ENCODE measurements at places on chromosomes 2 and 18.
A peak's percentile ranks its signal among the peaks of the same experiment; 100 is the strongest.

DNA sequence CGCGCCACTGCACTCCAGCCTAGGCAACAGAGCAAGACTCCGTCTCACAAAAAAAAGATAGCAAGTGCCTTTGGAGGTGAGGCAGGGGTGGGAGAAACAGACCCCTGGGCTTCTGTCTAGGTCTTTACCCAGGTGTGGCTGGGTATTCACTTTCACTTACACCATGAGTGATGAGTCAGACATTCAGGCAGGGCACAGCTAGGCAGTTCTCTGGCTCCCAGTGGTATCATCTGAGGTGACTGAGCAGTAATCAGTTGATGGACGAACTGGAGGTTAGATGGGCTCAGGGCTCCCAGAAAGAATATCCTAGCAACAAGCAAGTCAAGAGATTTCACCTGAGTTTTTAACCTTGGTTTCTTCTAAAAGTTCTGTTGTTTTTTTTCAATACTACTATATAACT is 107.0 kb upstream of the RAB6C start:
- DNase-seq, result no peak

DNA sequence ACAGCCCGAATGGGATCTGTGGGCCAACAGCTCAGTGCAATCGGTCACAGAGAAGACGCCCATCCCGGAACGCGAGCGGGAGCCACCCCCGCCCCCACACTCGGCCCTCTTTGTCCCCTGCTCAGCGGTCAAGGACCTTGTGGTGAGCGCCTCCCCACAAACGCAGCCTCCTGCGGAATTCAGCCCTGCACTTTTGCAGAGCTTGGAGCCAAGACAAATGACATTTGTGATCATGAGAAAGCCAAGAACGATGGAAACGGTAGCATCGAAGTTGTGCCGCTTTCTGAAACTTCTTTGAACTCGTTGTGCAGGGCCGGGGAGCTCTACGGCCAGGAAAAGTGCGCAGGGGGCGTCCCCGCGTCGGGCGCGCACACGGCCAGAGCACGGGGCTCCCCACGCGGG is 6.7 kb upstream of the SALL3 start:
- no peak for DNase-seq

DNA sequence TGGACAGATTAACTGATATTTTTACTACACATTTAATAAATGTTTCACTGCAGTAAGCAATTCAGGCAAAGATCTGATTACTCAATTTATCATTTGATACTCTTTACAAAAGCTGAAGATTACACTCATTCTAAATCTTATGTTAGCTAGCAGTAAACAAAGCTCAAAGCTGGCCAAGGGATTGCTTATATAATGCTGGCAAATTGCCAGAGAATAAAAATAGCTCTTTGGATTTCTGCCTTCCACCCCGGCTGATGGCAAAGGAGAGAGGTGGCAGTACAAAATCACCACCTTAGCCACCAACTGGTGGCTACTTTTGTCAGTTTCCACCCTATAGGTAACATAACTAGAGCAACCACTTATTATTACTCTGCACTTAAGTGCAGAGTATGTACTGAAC is 320.5 kb downstream of the FSIP2 start:
- DNase-seq, result no peak

DNA sequence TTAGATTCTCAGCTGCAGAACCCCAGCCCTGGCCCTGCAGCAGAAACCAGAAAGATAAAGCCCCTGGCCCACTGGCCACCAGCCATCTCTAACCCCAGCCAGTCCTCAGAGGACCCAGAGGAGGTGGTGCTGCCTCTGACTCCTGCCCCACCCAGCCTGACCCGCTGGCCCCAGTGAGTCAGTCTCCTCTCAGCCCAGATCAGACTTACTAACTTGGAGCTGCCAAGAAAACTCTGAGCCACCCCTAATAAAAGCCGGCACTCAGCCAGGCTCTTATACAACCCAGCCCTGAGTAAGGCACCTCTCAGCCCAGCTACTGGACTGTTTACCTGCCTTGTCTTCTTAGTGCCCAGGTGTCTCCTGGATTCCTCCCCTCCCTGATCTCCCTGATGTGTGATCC is 2.0 kb downstream of the SLC14A2 start:
- no peak for DNase-seq

- DNase-seq, result no peak
Observed at GRCh38 chr2:171522788-171523087, 464 bp downstream of the CYBRD1 start.

- DNase-seq, result peak; percentile 29
Observed at GRCh38 chr2:97699765-97700444, 13.5 kb upstream of the ZAP70 start.

GRCh38 chr2:187529248-187529976 is 24.8 kb downstream of the TFPI start:
- DNase-seq, result no peak

DNA sequence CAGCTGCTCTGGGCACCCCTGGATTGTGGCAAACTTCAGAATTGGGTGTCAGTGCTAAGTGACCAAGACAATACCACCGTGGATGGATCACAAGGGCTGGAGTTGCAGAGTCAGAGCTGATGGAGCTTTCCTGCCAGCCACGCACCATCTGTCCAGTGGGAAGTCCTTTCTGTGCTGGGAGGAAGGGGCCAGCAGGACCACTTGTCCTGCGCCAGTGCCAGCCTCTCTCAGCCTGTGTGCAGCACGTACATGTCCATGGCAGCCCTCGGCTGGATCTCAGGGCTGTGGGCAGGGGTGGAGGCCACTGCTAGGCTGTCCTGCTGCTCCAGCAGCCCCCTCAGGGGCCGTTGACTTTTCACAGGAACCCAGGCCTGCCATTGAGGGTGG is 33.3 kb downstream of the RAB31 start:
- no peak for DNase-seq

GRCh38 chr2:240412211-240412861 is 23.1 kb upstream of the GPC1 start:
- no peak for DNase-seq

DNA sequence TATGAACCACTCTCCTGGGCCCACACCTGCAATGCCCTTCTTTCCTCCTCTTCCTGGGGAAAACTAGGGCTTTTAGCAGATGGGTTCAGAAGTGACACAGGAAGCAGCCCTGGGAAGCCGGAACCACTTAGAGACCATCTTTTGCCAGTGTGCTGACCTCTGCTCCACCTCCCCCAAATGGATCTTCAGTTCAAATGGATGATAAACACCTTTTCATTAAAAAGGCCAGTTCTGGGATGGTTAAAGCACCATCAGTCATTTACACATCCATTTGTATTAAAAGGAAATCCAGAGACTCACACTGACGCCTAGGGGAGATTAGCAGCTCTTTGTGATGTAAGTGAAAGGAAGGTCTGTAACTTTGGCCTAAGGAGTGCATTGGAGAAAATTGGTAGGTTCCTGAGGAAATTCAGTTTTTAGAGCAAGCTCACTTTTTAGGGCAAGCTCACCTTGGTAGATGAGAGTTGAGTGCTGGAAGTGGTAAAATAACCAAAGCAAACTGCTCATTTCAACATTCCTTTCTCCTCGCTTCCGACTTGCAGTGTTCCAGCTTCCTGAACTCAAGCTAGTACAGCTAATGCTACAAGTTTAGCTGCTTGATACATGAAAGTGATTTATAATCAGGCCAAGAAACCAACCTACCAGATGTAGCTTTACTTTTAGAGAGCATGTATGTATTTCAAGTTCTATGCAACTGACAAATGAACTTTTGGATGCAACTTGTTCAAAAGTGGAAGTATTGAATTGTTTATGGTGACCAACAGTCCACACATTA is 47.7 kb downstream of the ACTR2 start:
- DNase-seq, result no peak

DNA sequence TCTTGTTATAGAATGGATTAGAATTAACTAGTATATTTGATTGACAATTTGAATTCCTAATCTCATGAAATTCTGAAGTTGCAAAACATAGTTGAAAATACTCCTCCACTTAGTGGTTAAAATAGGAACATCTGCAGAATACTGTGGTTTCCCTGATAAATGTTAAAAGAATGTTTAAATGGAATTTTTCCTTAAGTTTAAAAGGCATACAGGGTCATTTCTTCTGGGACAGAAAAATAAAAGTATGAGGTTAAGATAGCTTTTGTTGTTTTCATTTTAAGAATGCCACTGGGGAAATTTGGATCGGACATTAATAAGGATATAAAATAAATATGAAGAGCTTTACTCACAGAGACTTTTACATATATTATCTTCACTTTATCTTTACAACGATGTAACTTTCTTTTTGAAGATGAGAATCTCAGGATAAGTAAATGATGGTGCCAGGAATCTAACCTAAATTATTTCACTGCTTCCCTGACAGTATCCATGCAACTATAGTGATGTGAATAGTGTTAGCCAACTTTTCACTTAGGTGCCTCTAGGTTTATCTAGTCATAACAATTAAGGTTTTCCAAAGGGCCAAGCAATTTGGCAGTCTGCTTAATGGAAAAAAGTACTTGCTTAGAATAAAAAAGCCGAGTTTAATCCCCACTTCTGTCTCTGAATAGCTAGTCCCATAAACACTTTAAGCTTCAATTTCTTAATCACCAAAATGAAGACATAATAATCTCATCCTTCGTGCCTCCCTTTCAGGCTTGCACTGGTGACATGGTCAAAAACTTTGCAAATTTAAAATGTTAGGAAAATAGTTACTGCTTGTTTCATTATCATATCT is 151.8 kb upstream of the STK17B start:
- DNase-seq, result no peak

GRCh38 chr18:37403100-37403781 is 162.4 kb downstream of the CELF4 start:
- DNase-seq, result peak; percentile 62
